ENCODE measurements at places on chromosomes 4 and X.
A peak's percentile ranks its signal among the peaks of the same experiment; 100 is the strongest.

DNA sequence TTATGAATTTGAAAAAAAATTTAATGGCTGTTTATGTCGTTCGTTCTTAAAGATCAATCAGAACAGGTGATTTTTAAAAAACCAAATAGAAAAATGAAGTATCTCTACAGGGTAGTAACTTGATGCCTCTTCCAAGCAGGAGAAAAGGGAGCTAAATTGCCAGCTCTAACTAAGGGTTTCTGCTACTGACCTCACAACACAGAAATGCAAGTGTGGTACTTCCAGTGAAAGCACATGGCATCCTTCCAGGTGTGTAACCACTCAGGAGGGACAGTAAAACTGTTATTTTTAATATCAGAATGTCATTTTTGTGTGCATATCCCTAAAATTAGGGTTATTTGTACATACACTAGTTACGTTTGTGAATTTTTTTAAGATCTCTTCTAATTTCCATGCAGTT lies 116.8 kb upstream of the ZCCHC13 start:
- no peak overlapping the region for H3K27ac ChIP-seq
- H3K4me1 ChIP-seq, result no peaks in the 10 kb centered on the region
- H3K4me3 ChIP-seq, result no peak overlapping the region
- no peaks in the 10 kb centered on the region for H3K27me3 ChIP-seq
- H3K36me3 ChIP-seq, result no peaks in the 10 kb centered on the region

DNA sequence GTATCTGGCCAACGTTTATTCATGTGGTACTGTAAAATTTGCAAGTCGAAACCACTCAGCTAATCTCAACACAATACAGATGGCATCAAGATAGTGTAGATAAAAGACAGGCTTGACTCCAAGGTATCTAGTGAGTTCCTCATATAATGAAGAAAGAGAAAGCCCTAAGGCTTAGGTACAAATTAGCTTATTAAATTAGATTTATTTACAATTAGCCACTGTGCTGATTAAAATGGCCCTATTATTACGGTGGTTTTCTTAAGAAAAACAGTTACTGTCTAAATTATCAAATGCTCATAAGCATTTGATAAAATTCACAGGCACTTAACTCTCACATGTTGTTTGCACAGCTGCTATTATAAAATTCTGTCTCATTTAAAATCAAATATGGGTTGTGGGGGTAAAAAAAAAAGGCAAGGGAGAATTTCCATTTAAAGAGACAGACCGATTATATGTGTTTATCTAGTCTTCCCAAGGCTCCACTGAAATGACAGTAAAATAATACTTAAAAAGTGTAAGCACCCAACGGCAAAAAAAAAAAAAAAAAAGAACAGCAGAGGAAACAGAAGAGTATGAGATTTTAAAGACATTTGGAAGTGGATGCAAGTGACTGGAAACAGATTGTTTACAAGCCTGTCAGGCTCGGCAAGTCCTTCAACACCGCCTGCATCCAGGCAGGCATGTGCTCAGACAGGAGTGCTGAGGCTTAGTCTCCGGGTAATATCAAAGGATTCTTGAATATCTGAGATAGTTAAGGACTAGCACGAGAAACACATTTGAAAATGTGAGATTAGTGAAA lies 55.1 kb downstream of the FAM13A start:
- no peak overlapping the region for H3K27ac ChIP-seq
- peaks cover 15% of the 10 kb centered on the region for H3K36me3 ChIP-seq
- H3K27me3 ChIP-seq, result no peaks in the 10 kb centered on the region
- no peak overlapping the region for H3K4me3 ChIP-seq
- no peaks in the 10 kb centered on the region for H3K4me1 ChIP-seq

GRCh38 chr4:8220661-8221450 lies 21.8 kb downstream of the SH3TC1 start:
- H3K36me3 ChIP-seq, result peaks cover 36% of the 10 kb centered on the region
- H3K27ac ChIP-seq, result no peak overlapping the region
- no peak for DNase-seq
- peaks cover 7% of the 10 kb centered on the region for H3K4me1 ChIP-seq
- H3K27me3 ChIP-seq, result no peaks in the 10 kb centered on the region

DNA sequence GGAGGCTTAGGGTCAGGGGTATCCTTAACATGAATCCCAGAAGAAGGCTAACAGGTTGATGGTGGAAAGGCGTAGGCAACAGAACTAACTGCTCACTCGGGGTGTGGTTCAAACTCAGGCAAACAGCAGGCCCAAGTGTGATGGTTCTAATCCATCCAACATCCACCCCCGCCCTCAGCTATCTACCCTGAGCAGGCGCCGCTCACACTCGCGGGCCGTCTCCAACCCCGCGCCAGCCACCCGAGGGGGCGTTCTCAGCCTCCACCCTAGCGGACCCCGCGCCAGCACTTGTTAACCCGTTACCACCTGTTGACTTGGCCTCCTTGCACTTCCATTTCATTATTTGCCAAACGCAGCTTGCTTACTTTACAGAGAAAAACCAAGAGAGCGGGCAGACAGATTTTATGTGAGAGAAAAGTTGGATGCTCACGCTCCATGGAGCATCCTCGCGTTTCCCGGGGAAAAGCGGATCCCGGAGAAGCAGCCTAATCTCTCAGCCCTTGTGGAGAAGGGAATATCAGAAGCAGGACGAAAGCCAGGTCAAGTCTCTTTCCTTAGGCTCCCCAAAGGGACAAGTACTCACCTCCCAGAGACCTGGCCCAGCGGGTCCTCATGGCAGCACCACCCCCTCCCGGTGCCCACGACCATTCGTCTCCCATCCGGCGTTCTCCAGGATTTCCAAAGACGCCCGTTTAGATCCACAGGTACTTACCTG lies 773 bp downstream of the SNCA start:
- H3K4me3 ChIP-seq, result peak overlapping the region; percentile 88
- peaks cover 2% of the 10 kb centered on the region for H3K4me1 ChIP-seq
- no peaks in the 10 kb centered on the region for H3K27me3 ChIP-seq
- peak; percentile 60 for DNase-seq
- H3K27ac ChIP-seq, result peak overlapping the region; percentile 51
- peaks cover 5% of the 10 kb centered on the region for H3K36me3 ChIP-seq

DNA sequence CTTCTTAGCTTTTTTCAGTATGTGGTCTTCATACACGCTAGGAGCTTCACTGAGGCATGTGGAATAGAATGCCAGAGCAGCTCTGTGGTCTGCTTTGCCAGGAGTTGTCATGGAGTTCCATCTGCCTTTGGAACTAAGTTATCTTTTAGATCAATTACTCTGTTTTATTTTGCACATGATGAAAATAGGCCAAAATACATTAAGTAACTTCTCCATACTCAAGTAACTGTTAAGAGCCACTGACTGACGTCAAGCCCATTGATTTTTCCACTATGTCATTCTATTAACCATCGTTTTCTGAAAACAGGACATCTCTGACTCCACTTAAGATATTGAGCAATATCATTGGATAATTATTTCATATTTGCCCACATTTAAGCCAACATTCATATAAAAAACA lies 415.1 kb upstream of the MAD2L1 start:
- no peak overlapping the region for H3K4me3 ChIP-seq
- no peaks in the 10 kb centered on the region for H3K36me3 ChIP-seq
- DNase-seq, result no peak
- no peak overlapping the region for H3K27ac ChIP-seq

DNA sequence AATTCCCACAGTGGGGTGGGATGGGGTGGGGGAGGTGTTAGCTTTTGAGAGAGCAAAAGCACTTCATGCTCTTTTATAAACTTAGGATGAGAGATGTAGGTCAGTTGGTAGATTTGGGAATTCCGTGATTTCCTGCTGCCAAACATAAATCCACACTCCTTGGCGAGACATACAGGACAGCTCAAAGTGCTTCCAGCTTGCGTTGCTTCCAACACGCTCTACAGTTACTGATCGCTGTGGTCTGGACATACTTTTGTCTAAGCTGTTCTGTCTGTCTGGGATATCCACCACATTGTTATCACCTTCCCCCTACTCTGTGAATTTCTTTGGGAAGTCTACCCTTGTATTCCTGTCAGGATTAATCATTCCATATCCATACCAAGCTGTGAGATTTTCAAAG lies 117.5 kb downstream of the RAPGEF2 start:
- DNase-seq, result no peak
- H3K27me3 ChIP-seq, result no peaks in the 10 kb centered on the region
- no peak overlapping the region for H3K4me3 ChIP-seq

GRCh38 chr4:138205531-138206233 lies 36.5 kb downstream of the SLC7A11 start:
- H3K27me3 ChIP-seq, result no peaks in the 10 kb centered on the region
- no peaks in the 10 kb centered on the region for H3K4me1 ChIP-seq
- no peak overlapping the region for H3K4me3 ChIP-seq
- no peaks in the 10 kb centered on the region for H3K36me3 ChIP-seq
- no peak for DNase-seq
- H3K27ac ChIP-seq, result no peak overlapping the region

GRCh38 chr4:5021546-5021945 lies 2.3 kb upstream of the CYTL1 start:
- no peaks in the 10 kb centered on the region for H3K36me3 ChIP-seq
- H3K4me3 ChIP-seq, result no peak overlapping the region
- H3K4me1 ChIP-seq, result peaks cover 30% of the 10 kb centered on the region
- H3K27me3 ChIP-seq, result no peaks in the 10 kb centered on the region

All from common myeloid progenitor, CD34-positive (primary cell).